Putamen (tissue), 1 donor: ENCODE measurements at places on chromosomes 13 and 19.

DNA sequence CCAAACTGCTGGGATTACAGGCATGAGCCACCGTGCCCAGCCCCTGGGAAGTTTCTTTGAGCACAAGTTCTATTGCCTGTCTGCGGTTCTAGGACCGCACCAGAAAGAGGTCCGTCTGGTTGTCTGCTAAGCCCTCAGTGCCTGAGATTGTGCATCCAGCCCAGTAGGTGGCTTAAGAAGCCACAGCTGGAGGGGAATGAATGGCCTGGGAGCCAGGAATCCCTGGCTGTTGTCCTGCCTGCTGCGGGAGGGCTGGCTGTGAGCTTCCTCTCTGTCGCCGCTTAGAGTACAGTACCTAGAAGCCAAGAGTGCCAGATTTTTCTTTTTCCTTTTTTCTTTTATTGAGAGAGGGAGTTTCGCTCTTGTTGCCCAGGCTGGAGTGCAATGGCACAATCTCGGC, 4.2 kb upstream of the TYK2 start:
- DNase-seq, result no peak

GRCh38 chr13:43564952-43565351, 221.8 kb downstream of the ENOX1 start:
- DNase-seq, result no peak

DNA sequence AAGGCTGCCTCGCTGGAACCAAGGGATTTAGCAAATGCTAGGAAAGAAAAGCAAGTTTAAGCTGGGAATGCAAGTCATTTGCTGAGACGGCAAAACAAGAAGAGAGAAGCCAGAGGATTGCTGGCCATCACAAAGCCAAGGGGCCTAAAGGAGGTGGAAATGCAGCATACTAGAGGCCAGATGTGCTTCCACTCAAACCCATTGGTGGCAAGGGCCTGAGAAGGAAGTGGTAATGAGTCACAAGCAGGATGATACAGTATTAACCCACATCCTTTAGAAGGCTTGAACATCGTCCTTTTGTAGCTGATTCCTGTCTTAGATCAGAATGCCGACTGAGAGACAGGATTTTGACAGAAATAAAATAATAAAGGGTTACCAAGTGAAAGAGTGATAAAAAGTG, 68.2 kb downstream of the ITGBL1 start:
- no peak for DNase-seq

DNA sequence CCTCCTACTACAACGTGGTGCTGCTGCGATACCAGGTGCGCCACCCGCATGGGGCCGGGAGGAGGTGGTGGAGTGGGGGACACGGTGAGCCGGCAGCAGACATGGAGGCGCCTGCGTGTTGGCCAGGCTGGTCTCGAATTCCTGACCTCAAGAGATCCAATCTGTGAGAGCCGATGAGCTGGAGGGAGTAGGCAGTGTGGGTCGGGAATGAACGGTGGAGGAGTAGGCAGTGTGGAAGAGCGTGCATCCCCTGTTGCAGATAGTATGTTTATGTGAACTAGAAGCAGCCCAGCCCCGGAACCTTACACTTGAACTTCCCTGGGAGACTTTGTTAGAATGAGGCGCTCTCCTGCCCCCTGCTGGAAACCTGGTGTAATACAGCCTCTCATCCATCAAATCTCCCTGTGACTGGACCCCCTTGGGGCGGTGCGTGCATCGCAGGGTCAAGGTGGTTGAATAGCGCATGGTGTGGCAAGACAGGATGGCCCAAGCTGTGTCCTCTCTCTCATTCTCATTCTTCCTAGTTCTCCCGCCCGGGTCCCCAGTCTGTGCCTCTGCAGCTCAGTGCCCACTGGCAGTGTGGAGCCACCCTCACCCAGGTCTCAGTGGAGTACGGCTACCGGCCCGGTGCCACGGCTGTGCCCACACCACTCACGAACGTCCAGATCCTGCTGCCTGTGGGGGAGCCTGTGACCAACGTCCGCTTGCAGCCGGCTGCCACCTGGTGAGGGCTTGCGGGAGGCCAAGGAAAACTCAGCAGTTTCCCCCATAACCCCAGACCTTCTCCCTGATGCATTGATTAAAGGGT, 10.5 kb upstream of the B3GNT3 start:
- DNase-seq, result peak; percentile 65

DNA sequence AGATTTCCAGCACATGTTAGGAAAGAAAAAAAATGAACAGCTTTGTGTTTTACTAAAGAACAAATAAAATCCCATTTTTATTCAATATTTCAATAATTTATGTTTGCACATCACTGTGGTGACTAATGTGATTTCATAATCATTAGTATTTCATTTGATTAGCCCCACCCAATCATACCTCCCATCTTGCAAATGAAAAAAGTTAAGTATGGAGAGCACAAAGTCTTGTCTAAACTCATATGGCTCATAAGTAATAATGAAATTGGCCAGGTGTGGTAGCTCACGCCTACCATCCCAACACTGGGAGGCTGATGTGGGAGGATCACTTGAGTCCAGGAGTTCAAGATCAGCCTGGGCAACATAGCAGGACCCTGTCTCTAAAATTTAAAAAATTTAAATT, 3.8 kb downstream of the ZNF490 start:
- DNase-seq, result no peak

- DNase-seq, result no peak
Observed at GRCh38 chr19:7575434-7576040, 20.1 kb upstream of the CAMSAP3 start.

DNA sequence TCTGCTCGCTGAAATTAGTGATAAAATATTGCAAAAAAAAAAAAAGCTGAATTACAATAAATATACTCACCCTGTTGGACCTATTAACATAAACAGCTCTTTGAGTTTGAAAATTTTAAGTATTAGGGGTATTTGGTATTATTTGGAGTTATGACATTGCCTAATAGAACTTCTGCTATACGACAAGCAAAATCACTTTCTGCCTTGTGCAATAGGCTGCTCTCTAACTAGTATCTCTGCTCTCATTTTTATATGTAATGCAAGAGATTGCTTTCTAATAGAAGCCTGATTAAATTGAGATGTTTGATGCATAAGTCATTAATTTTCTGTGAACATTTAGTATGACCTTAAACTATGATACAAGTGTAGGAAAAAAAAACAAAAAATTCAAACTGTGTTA, 5.3 kb downstream of the RGS9BP start:
- no peak for DNase-seq

DNA sequence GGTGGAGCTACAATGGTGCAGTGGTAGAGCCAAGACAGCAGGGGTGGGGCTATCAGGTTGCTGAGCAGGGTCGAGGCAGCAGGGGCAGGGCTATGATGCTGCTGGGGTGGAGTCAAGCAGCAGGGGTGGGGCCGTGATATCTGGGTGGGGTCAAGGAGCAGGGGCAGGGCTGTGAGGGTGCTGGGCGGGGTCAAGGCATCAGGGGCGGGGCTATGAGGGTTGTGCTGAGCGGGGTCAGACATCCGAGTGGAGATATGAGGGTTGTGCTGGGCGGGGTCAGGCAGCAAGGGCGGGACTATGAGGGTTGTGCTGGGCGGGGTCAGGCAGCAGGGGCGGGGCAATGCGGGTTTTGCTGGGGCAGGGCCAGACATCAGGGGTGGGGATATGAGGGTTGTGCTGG, 14.7 kb downstream of the HCN2 start:
- no peak for DNase-seq

DNA sequence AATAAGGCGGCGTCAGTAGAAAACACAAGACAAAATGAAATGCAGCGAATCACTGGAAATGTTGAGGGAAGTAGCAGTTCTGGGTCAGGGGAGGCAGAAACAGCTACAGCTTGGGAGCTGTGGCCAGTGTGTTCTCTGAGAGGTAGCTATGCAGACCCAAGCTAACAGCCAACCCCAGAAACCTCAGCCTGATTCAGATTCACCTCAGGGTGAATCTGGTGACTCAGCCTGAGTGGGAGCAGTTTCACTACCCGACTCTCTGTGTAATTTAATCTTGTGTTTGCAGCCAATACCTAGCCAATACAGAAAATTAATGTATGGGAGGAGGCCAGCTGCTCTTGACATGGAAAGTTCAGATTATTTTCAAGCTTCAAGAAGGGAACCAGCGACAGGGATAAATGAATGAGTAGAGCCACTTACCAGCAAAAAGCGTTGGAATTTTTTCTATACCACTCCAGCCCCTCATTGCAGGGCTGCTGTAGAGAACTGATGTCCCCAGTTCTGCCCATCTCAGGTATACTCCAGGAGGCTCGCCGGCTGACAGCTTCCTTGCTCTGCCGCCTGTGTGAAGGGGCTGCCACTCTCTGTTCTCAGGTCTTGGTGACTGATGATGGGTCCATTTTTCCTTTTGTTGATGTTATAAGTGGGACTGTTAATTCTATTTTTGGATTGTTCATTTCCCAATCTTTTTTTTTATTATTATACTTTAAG, 8.9 kb downstream of the IGFL3 start:
- DNase-seq, result no peak

GRCh38 chr13:107767119-107767518, 448.2 kb downstream of the LIG4 start:
- no peak for DNase-seq

GRCh38 chr13:113509989-113510388, 19.5 kb upstream of the DCUN1D2 start:
- no peak for DNase-seq

GRCh38 chr19:2540646-2541454, 64.9 kb downstream of the GADD45B start:
- DNase-seq, result no peak

GRCh38 chr19:43809762-43810696, 7.8 kb upstream of the LYPD5 start:
- DNase-seq, result no peak

DNA sequence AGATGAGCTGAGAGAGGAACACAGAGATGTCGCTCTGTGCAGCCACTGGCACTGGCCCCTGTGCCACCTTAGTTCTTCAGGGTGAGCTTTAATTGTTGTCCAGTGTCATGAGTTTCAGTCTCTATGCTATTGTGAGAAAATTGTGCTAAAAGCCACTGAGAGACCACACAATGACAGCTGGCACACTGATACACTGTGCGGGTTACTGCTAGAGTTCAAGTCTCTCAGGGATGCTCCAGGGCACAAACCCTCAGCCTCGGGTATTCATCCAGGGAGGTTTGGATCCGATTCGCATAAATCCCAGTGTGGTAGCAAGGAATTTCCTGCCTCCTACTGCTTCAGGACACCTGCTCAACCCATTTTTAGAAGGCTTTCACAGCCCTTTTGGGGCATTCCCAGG, 68.1 kb upstream of the EDNRB start:
- DNase-seq, result no peak

GRCh38 chr13:70729369-70729768, 621.1 kb upstream of the KLHL1 start:
- no peak for DNase-seq

DNA sequence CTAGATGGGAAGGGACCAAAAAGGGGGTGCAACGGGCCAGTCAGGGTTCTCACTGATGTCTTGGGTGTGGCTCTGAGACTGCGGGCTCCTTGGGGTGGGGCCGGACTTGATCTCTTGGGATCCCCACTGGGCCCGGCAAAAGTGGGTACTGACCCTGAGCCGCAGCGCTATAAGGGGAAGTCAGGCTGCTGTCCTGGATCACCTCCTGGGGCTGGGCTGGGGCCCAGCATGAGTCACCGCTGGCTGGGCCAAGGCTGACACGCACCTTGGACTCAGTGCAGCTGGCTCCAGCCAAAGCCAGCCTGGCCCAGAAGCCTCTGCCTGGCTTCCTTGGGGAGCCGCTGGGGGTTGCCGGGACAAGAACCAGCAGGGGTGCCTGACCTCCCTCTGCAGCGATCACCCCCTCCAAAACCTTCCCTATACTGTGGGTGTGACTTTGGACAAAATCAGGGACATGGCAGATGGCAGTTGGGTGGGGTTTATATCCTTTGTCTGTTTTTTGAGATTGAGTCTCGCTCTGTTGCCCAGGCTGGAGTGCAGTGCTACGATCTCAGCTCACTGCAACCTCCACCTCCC, 617 bp upstream of the IQCN start:
- peak; percentile 71 for DNase-seq

DNA sequence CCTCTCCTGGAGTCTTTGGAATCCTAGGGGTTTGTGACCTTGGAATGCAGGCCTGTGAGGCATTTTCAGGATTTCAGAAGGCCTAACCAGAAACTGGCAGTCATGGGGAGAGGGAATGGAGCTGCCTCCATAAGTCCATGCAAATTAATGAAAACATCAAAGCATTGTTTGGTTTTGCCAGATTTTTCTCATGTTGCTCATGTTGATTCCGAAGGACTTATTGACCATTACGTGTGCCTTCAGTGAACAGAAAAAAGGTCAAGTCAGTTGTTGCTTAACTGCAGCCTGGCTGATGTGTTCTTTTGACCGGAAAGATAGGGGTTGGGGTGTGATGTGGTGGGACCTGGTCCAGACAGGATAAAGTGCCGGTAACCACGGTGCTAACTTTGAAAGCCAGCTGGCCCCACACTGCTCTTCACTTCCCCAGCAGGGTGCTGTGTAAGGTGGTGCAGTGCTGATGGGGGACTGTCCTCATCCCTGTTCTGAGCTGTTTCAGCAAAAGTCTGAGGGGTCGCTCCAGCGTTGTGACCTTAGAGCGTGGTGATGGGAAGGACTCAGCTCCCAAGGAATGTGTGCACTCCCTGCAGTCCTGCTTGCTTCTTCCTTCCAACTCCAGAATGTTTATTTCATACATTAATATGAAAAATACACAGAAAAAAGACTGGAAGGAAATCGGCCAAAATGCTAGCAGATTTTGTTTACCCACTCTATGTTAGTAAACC, 3.5 kb downstream of the RNF113B start:
- no peak for DNase-seq

DNA sequence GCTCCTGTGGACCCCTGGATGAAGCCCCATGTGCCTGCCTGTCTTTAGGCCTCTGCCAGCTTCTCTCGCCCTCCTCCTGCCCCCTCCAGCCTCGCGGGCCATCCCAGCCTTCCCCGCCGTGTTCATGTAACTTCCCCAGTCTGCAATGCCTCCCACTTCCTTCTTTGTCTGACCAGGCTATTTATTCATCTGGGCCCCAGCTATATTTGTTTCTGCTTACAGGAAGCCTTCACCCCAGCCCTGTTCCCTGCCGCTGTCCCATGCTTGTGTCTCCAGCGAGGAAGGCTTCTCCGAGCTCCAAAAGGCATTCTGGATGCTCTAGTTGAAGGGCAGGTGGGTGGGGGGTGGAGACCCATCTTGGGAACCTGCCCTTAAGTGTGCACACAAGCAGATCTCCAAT, 7.9 kb upstream of the C3 start:
- no peak for DNase-seq

- no peak for DNase-seq
Observed at GRCh38 chr13:87444135-87444534, 227.0 kb upstream of the SLITRK5 start.

DNA sequence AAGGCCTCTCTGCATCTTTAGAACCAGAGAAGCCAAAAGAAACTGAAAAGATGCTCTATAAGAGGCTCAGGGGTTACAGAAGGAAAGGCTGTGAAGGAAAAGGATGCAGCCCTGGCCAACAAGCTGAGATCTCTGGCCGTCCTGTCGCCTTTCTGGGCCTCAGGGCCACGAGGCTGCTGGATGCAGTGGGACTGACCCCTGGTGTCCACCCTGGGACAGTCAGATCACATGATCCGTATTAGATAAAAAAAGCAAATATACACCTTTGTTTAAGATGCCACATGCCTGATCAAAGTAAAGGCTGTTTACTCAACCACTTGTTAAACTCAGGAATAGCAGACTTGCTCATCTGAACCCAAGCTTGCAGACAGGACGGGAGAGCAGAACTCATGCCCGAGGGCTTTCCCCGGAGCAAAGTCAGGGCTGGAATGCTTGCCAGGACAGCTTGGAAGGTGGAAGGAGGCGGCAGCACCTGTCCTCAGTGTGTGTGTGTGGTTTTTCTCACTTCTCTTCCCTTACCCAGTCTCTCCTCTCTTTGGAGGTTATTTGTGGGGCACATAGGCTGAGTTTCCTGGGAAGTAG, 206.5 kb upstream of the TSHZ3 start:
- DNase-seq, result no peak

- no peak for DNase-seq
Observed at GRCh38 chr19:2048959-2049740, 1.9 kb downstream of the MKNK2 start.
